ENCODE measurements at places on chromosomes 1 and 21.

GRCh38 chr1:16717336-16718098, 22.8 kb upstream of the RNU1-4 start:
- DNase-seq = peak; percentile 52

DNA sequence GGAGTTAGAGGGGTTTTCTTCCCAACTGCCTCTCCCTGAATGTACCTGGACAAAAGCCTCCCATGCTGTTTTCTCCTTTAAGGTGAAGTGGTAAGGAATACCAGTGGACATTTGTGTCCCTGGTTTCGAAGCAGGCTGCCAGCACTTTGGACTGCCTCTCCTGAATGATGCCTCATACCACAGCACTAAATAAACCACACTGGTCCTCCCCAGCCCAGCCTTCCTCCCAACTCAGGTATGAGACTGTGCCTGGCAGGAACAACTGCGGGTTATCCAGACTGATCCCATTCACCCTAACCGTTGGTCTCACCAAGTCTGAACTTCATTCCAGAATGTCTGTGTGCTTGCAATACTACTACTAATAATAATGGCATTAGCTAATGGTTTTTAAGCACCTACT, 9.3 kb downstream of the COQ8A start:
- no peak for DNase-seq

GRCh38 chr1:51308636-51309035, 21.7 kb downstream of the TTC39A start:
- no peak for DNase-seq

DNA sequence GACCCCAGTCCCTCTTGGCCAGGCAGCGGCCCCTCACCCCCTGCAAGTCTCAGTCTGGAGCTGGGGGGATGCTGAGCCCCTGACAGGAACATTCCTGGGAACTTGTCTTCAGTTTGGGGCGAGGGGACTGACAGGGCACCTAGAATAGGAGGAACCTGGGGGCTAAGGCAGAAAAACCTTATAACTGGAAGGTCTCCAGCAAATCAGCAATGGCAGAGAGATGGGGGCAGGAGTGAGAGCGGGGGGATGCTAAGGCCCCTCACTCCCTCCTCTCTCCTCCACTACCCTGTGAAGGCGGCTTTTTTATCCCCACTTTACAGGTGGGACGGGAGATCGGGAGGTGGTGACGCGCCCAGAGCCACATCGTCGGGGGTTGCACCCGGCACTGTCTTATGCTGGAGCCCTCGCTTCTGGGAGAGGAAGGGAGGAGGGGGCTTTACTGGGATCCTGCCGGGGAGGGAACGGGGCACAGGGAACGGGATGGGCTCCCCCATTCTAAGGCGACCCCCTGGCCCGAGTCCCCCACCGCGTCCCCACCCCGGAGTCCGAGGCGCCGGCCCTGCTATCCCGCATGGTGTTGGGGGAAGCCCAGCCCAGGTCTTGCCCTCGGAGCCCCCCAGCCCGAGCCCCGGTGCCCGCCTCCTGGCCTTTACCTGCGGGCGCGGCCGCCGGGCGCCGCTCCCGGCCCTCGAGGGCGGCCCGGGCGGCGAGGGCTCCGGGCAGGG, 456 bp downstream of the COL8A2 start:
- DNase-seq = no peak

DNA sequence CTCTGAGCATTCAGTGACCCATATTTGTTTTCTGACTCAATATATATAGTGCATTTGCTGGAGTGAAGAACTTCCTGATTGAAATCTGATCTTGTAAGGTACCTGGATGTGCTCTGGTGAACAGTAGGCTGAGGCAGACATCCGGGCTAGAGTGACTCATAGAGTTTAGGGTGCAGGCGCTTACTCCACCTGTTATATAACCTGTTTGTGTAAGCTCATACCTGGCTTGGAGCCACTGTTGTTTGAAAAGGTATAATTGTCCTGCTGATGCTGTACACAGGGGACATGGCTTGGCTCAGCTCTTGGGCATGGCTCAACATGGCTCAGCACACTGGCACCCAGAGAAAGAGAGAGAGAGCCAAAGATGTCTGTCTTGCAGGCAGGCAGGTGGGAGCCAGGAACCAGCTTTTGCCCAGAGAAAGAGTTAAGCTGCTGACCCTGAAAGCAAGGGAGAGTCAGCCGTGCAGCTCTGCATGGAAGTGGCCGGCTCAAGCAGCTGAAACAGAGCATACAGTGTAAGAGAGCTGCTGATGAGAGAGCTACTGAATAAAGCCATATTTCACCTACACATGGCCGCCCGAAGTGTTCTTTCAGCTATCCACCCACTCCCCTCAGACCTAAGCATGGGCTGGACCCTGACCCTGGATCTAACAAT, 43.2 kb downstream of the GJA5 start:
- DNase-seq = no peak

- no peak for DNase-seq
Measured at GRCh38 chr21:28239340-28239739, 753.3 kb downstream of the LTN1 start.

DNA sequence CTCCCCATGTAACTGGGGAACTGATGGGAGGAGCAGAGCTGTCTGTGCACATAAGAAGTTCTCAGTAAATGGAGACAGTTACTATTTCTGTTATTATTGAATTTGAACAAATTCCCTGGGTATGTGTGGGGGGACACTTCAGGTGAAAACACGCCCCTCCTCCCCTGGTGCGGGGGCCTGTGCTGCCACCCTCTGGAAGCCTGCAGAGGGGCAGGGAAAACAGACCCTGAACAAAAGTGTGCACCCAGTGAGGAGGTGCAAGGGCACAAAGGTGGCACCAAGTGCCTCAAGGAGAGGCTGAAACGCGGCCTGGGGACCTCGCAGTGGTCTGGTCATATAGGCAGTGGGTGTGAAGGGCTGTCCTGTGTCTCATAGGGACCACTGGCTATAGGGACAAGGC, 18.2 kb upstream of the NADK start:
- DNase-seq = no peak

- no peak for DNase-seq
Measured at GRCh38 chr1:22376001-22376400, 75.7 kb upstream of the ZBTB40 start.

GRCh38 chr1:234701737-234702341, 91.9 kb upstream of the IRF2BP2 start:
- DNase-seq = no peak

DNA sequence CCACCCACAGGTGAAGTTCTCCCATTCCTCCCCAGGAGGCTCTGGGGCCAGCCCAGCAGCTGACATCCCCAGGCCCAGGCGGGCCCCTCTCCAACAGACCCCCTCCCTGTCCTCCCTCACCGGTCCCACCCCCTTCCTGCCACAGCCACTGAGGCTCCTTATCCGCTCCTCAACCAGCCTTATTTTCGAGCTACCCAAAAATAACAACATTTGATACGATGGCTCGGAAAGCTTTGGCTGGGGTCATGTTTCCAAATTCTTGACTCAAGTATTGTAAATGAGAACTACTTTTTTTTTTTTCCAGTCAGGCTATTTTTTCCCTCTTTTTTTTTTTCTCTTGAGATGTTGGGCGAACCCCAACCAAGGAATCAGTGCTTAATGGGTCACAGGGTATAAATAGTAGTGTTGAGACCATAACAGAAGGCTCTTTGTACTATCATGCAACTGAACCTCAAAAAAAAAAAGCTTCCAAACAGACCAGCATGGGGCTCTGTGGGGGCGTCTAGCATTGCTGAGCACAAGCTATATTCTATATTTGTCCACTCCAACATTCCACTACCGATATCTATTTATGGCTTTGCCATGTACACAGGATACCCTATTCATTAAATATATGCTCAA, 27.2 kb downstream of the IRF2BP2 start:
- DNase-seq = no peak

DNA sequence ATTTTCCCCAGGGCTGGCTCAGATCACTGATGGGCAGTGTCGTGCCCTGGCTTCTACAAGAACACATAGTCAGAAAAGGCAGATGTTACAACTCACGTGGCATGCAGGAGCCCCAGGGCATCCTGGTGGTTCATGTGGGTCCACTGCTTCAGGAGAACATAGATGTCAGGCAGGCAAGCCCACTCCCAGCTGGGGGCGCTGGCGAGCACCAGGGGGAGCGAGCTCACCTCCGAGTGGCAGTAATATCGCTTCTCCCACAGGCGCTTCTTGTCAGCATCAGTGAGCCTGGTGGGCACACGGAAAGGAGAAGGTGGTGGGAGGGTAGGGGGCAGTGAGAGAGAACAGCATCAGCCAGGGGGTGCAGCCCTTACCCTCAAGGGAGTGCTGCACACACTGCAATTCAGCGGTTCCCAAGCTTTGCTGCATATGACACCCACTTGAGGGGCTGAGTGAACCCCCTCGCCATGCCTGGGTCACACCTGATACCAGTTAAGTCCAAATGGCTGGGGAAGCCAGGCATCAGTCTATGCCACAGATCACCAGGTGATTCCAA, 34.3 kb upstream of the PPP1R15B start:
- peak; percentile 38 for DNase-seq

Measured in NCI-H524 (cell line).